WTC11 (cell line): ENCODE measurements at places on chromosomes 4 and X. TPM values are rescaled to one million over a fixed set of nuclear protein-coding genes. Genes with fewer than 3 reads are reported as not detected.

DNA sequence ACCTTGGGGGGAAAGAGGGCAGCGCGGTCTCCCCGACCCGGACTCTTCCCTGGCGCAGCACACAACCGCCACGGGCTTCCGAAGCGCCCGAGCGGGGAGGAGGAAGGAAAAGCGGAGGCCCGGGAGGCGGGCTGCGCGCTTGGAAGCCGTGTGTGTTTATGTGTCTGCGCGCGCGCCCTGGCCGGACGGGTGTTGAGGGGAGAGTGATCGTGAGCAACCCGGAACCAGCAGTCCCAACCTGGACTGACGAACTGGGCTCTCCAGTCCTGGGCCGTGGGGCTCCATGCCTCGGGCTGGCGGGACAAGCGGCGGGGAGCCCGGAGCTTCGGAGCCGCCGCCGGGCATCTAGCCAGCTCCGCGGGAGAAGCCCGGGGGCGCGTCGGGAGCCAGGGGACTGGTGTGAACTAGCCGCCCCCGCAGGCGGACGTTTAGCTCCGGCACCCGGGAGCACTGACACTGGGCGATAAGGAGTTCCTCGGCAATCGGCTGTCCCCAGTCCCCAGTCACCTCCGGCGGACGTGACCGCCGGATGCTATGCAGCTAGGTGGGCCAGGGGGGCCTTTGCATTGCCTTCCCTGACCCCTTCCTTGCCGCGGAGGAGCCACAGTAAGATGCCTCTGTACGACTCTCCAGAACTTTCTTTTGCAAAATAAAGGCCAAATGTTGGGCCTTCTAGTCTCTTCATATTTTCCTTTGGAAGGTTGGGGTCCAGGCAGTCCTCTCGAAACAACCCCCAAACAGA is 74.8 kb upstream of the BCOR start:
- peak; percentile 16 for DNase-seq
- peaks cover 8% of the 10 kb centered on the region for H3K27me3 ChIP-seq
- peaks cover 34% of the 10 kb centered on the region for H3K4me1 ChIP-seq
- peak overlapping the region; percentile 72 for H3K4me3 ChIP-seq

DNA sequence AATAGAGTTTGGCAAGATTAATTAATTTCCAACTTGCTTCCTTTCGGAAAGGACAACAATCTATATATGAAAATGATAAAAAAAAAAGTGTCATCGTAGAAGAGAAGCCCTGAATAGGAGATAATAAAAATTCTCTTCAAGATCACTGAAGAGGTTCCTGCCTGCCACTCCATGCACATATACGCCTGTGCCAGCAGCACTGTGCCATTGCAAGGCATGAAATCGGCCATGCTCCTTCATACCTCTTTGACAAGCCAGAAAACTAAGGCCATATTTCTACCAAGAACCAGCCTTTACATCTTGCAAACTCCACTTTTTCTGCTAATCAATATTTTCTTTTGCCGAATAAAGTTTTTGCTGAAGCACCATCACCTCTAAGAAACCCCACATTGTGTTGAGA is 365.5 kb downstream of the CXXC4 start:
- no peak overlapping the region for H3K27ac ChIP-seq
- DNase-seq = no peak
- no peaks in the 10 kb centered on the region for H3K36me3 ChIP-seq
- no peak overlapping the region for H3K4me3 ChIP-seq

SLC16A2 gene
- 48.4 to 55.2 TPM (median 48.4 TPM) in 3 replicates for total RNA-seq

SYN1 gene
- 7.1 to 8.3 TPM (median 7.3 TPM) in 3 replicates for total RNA-seq

PCDH18 gene
- 28.0 to 41.2 TPM (median 38.8 TPM) in 3 replicates for total RNA-seq

ZNF157 gene
- 1.7 to 2.0 TPM (median 1.8 TPM) in 3 replicates for total RNA-seq
